Osteoblast (primary cell): ENCODE measurements at places on chromosomes 12 and 14. TPM values are rescaled to one million over a fixed set of nuclear protein-coding genes. Genes with fewer than 3 reads are reported as not detected.

The RASAL1 gene
- not detected in 2 replicates for total RNA-seq

The NDUFA9 gene
- total RNA-seq, result 29.0 and 41.3 TPM in 2 replicates

The GALNT8 gene
- not detected in 2 replicates for total RNA-seq

The GLIPR1L1 gene
- total RNA-seq, result not detected in 2 replicates

The EIF2S3B gene
- total RNA-seq, result 2.5 and 2.9 TPM in 2 replicates

DNA sequence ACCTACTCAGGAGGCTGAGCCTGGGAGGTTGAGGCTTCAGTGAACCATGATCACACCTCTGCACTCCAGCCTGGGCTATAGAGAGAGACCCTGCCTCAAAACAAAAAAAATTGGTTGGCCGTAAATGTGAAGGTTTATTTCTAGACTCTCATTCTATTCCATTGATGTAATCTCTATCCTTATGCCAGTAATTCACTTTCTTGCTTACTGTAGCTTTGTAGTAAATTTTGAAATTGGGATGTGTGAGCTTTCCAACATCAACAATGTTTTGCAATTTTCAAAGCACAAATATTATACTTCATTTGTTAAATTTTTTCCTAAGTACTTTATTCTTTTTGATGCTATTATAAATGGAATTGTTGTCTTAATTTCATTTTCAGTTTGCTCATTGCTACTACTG is 24.6 kb downstream of the LIN52 start:
- no peak for DNase-seq

- no peak for DNase-seq
These were observed 111.3 kb downstream of the EML1 start for GRCh38 chr14:99904506-99904905.

- DNase-seq, result no peak
These were observed 92.5 kb downstream of the TMCC3 start for GRCh38 chr12:94557746-94558295.

DNA sequence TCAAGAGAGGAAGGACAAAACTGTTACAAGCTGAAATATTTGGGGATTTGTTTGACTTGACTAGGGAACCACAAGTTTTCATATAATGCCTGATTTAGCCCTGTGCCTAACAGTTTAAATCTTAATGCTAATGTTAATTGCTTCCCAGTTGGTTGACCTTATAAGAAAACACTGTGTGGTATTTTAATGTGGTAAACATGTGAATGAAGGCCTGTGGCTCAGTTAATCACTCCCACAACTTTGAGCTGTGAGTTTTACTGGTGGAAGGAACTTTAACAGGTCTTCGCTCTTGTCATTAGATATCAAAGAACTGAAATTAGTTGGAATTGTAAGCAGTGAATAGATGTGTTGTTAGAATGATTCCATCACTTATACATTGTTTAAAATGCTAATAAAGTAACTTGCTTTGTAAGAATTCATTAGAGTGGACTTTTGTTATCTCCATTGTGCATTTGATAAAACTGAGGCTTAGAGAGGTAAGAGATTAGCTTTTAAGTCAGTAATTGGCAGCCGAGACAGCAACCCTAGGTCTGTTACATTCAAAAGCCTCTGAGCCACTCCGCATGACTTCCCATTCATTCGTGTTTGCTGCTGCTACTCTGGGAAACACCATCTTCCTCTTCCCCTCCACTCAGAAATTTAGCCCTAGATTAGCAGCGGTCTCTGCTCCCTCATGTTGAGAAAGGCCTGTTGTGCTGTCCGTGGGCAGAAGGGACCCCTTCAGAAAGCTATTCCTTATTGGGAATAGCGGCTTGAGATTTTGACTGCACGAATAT is 1.0 kb upstream of the TBK1 start:
- peak; percentile 31 for DNase-seq

- DNase-seq, result peak; percentile 45
These were observed 45.0 kb upstream of the GPR68 start for GRCh38 chr14:91289464-91289863.

DNA sequence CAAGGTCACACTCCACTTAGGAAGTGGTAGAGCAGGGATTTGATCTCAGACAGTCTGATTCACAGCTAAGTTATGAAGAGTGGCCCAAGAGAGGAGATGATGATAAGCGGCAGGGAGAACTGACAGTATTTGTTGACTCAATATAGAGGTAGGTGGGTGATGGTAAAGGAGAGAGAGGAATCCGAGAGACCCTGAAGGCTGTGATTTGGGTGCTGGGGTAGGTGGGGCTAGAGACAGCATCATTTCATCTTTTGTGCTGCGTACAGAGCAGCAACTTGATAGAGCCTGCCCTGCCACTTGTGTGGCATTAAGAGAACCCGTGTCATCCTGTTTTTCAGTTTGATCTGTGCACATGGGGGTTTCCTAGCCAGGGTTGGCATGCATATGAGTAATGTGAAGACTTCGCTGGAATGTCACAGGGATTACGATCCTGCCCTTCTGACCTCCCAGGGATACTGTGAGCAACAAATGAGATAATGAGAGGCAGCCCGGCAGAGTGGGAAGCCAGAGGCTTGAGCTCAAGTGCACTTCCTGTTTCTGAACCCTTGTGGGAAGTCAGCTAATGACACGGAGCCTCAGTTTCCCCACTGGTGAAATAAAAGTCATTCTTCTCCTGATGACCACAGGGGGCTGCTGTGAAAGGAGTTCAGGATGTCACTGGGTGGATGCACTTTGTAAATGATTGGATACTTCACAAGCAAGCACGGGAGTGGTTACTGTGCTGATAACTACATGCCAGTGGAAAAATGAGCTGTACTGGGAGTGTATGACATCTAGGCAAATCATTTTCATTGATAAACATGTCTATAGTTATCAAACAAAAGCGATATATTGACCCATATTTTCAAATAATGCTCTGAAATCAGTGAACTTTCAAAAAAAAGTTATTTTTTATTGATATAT is 59.5 kb upstream of the IGF1 start:
- DNase-seq, result peak; percentile 81

GRCh38 chr14:22822016-22822570 is 6.9 kb upstream of the SLC7A7 start:
- DNase-seq, result no peak

- no peak for DNase-seq
These were observed 107.3 kb upstream of the MDM1 start for GRCh38 chr12:68439368-68440045.

DNA sequence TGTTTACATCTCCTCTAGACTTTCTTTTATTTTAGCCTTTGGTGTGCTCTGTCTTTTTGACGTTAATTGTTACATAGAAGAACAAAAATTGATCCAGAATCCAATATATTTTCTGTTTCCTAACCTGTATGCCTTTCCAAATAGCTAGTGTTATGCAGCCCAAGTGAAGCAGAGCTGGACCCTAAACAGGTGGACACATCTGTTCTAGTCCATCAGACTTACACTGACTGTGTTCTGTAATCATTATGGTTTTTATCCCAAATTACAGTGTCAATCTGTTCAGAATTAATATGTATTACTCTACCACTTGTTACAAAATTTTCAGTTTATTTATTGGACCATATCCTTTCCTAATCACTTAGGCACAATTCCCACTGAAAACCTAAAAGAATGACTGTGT is 176.8 kb upstream of the FOXG1 start:
- no peak for DNase-seq

GRCh38 chr14:22375321-22375930 is 213.6 kb downstream of the DAD1 start:
- DNase-seq, result no peak

DNA sequence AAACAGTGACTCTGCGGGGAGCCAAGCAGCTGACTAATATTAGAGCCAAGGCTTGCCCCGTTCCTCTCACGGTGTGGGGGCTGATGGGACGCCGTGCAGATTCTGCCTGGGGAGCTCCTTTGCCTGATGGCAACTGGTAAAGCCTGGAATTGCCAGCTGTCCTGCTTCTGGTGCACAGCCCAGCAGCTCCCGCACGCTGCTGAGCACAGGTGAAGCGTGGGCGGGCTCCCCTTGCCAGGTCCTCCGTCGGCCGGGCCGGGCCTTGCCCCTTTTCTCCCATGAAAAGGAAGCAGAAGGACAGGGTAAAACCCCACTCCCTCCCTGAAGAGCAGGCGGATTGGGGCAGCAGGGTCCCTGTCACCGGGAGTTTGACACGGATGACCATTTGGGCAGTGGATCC is 79.0 kb downstream of the WDR20 start:
- DNase-seq, result no peak

DNA sequence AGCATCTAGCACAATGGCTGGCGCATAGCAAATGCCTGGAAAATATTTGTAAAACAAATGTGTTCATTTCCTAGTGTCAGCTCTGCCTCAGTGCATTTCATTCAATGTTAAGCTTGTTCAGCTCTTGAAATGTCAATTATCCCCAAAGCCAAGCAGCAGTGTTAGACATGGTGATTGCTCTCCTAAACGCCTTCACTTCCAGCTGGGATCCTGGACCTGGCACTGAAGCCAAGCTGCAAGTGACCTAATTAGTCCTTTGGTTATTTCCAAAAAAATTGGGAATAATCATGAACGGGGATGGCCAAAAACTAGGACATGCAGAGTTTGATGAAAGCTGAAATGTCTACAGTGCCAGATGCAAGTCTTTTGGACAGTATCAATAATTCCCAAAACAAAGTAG is 54.9 kb upstream of the MDGA2 start:
- DNase-seq, result no peak

DNA sequence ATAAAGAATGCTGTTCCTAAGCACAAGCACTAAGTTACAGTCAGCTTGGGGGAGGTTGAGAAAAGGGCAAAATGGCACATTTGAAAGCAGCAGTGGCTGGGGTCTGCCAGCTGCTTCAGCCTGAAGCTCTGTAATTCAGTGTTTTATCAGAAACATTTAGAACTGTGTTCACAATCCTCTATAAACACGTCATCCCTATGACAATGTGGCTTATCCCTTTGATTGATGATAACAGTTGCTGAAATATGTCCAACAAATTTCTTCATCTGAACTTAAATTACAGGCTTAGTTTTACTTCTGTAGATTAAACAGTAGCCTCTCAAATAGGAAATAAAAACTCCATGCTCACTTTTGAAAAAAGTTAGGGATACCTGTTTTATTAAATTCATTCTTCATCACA is 108.8 kb downstream of the VEZT start:
- no peak for DNase-seq

DNA sequence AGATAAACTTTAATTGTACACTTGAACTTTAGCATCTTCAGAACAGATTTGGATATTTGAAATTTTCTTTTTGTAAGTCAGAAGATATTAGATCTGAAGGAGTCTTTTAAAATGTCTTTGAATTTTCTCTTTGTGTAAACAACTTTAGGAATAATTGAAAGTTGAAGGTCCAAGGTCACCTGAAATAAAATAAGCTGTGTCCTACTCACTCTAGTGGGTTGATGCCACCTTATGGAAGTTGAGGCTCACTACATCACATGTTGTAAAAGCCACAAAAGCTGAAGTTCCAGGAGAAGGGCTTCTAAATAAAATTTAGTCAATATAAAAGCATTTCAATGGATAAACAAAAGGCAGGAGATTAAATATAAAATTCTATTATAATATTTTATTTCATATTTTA is 122.0 kb upstream of the ATXN7L3B start:
- no peak for DNase-seq

DNA sequence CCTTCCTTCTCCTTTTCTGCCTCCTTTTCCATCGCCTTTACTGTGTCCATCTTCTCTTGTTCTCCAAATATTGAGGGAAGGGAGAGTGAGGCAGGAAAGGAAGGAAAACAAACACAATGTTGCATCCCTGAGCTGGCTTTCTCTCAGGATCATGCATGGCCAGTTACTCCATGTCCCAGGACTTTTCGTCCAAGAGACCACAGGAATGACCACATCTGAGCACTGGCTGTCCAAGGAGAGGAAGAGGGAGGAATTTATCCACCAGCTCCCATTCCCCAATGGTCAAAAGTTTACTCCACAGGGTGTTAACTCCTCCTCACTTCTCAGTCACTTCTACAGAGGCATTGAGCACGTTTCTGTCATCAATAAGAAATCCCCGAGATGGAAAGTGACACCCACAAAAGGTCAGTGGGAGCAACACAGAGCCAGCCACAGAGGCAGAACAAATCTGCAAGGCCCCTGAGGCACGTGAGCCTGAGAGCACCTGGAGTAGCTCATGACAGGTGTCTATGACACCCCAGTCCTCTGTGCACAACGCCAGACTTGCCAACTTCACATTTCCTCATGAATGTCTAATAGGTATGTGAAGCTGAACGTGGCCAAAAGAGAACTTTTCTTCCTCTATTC is 177.3 kb upstream of the NUDT4 start:
- no peak for DNase-seq

DNA sequence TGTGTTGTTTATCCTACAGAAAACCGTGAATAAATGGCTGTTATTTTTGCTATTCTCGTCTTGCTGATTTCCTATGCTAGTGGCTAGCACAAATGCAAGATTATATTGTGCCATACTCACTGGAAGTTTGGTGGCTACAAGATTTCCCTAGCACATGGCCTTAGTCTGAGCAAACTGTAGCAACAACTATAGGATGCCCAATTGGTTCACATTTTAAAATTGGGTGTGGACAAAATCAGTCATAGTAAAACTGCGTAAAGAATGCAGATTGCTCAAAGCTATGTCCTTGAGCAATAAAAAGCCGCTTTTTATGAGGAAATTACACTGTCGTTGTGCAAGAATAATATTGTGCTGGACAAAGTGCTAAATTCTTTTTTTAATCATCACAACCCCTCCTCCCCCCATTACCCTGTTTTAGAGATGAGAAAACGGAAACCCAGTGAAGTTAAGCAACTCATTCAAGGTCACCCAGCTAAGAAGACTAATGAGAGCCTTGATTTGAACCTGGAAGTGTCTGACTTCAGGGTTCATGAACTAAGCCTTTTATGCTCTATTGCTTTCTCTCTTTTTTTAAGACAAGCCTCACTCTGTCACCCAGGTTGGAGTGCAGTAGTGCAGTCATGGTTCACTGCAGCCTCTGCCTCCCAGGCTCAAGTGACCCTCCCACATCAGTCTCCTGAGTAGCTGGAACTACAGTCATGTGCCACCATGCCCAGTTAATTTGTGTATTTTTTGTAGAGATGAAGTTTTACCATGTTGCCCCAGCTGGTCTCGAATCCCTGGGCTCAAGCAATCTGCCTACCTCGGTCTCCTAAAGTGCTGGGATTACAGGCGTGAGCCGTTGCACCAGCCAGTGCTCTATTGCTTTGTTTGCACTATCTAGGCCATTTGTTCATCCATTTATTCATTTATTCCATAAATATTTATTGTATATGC is 73.6 kb downstream of the SRGAP1 start:
- peak; percentile 58 for DNase-seq

- peak; percentile 57 for DNase-seq
These were observed 37.0 kb downstream of the BTG1 start for GRCh38 chr12:92108651-92109050.

DNA sequence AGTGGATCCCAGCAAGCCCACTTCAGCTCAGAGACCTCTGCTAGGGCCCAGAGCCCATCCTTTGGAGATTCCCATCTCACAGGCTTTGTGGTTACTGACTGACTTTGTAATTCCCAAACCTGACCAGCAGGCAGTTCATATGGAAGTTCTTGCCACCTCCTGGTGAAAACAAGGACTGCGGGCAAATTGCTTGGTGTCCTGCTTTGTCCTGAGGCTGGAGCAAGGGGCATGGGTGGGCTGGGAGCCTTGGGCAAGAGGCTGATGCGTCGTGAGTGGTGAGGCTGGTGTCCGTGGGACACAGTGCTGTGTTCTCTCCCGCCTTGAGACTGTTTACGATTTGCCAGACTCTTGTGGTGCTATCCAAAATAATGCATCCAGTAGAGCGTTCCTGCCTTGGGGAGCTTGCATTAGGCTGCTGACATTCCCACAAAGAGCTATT is 91.0 kb downstream of the LRRC74A start:
- DNase-seq, result peak; percentile 91

GRCh38 chr14:57364659-57365450 is 25.5 kb upstream of the NAA30 start:
- DNase-seq, result no peak

- no peak for DNase-seq
These were observed 12.7 kb downstream of the PROX2 start for GRCh38 chr14:74863274-74863673.

- no peak for DNase-seq
These were observed 450.5 kb downstream of the TMEM117 start for GRCh38 chr12:44286336-44286735.
